ENCODE measurements at places on chromosomes 13 and 19. TPM values are rescaled to one million over a fixed set of nuclear protein-coding genes. Genes with fewer than 3 reads are reported as not detected.
A peak's percentile ranks its signal among the peaks of the same experiment; 100 is the strongest.

- DNase-seq = no peak
Measured at GRCh38 chr13:45873491-45874325, 22.2 kb upstream of the SIAH3 start.

- peak; percentile 70 for DNase-seq
Measured at GRCh38 chr13:76622315-76623040, 263.7 kb downstream of the KCTD12 start.

Gene MYO1F
- polyA plus RNA-seq = 6.6 TPM

- DNase-seq = no peak
Measured at GRCh38 chr13:75938811-75939560, 302.9 kb downstream of the LMO7 start.

Gene VAV1
- 18.9 TPM for polyA plus RNA-seq

Gene ANKRD24
- polyA plus RNA-seq = 0.60 TPM

GRCh38 chr19:13281567-13282291, 131.5 kb downstream of the IER2 start:
- DNase-seq = no peak

Gene ATP4A
- not detected for polyA plus RNA-seq

DNA sequence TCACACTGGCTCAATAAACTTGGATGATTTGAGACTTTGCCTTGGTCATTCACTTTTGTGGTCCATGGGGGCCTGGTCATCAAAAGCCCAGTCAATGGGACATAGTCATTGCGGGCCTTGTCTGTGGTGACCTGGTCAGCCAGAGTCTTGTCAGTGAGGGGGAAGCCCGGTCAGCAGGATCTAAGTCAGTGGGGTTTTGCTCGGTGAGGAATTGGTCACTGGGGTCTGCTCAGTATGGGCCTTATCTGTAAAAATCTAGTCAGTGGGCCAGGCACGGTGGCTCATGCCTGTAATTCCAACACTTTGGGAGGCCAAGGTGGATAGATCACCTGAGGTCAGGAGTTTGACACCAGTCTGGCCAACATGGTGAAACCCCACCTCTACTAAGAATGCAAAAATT, 63.7 kb upstream of the TPM4 start:
- DNase-seq = no peak

DNA sequence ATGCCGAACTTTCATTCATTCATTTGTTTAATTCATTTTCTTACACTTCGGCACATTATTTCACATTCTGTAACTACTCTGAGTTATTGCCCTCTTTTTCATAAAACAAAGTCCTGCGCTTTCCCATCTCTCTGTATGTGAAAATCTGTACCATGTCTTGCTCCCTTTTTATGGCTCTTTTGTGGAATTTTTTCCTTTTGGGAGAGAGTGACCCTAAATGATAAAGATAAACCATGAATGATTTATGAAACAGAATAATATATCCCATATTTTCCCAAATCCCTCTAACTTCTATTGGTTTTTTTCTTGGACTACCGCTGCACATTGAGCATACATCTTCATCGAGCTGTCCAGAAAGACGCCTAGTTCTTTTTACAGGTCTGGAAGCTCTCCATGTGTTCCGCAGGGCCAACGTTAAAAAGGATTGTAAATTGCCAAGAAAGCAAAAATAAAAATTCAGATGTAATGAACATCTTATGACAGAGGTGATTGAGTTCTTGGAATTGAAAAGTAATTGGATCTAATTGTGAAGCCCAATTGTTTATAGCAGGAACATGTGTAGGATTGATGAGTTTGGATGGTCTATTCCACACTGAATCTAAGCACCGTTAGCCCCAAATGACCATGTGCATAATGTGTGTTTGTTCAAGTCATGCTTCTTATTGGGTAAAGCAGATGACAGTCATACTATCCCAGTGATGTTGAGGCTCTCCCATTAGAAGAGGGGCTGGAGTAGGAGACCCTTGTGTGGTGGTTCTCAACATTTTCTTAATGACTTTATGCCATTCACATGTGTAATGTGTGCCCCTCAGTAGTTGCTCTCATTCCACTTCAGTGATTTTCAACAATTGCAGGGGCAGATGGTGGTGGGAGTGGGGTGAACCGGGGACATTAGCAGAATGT, 378.9 kb downstream of the DLEU7 start:
- DNase-seq = no peak

GRCh38 chr13:39297664-39298171, 259.5 kb downstream of the NHLRC3 start:
- DNase-seq = no peak

DNA sequence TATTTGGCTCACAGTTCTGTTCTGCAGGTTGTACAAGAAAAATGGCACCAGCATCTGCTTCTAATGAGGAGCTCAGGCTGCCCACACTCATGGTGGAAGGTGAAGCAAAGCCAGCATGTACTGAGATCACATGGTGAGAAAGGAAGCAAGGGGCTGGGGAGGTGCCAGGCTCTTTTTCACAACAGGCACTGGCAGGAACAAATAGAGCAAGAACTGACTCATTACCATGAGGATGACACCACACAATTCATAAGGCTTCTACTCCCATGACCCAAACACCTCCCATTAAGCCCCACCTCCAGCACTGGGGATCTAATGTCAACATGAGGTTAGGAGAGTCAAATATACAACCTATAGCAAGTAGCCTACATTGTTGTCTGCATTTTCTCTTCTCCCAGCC, 522.6 kb downstream of the RFC3 start:
- no peak for DNase-seq

Gene SHC2
- 1.8 TPM for polyA plus RNA-seq

DNA sequence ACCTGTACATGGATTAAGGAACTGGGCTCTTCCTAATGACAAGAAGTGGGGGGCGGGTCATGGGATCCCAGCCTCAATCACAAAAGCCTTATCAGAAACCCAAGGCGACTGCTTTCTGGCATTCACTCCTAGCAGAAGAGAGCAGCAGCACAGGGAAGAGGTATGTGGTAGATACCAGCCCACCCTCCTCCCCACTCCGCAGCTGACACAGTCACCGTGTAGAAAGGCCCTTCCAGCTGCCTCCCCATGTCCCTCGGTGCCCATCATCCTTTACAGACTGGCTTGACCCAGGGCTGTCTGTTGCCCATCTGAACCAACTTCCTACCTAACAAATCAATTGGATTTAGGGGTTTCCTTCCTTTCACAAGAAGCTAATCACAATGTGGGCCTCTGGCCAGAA, 3.1 kb upstream of the DHRS12 start:
- DNase-seq = no peak

DNA sequence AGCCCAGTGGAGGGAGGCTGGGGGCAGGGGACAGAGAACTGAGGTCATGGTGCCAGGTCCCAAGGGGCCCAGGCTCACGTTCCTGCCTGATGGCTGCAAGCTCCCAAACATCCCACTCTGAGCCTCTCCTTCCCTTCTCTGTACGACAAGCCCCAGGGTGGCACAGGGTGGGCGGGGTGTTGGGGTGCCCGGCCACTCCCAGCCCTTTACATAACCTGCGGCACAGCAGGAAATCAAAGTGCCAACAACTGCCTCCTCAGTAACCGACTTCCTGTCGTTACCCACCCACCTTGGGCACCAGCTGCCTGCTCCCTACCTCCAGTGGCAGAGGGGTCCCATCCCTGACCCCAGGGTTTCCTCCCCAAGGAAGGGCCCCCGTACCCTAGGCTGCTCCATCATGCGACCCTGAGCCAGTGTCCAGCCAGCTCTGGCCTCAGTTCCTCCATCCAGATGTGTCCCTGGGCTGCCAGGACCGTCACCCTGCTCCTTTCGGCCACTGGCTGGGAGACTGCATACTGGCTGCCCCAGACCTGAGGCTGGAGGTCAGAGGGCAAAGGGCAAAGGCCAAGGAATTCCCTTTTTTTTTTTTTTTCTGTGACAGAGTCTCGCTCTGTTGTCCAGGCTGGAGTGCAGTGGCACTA, 27.7 kb upstream of the NFIC start:
- peak; percentile 77 for DNase-seq

Gene SPACA4
- 0.34 TPM for polyA plus RNA-seq

Gene BEST2
- polyA plus RNA-seq = 45.8 TPM

- DNase-seq = no peak
Measured at GRCh38 chr19:30557212-30557611, 185.0 kb downstream of the ZNF536 start.

Gene AP2S1
- polyA plus RNA-seq = 139 TPM

DNA sequence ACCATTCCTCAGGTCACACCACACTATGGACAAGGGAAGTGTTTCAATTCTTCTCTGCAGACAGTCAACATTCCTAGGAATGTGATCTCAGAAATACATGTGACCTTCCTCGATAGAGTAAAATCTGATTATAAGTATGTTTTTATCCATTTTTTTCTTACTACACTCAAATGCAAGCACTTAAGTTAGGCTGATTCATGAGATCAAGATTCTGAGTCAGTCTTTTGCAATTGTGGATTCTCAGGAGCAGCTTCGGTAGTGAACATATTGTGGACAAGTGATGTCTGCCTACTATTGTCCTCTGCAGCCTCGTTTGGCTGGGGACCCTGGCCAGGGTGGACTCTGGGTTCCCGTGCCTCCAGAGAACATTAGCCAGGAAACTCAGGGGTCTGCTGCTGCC, 3.2 kb downstream of the SERPINE3 start:
- DNase-seq = no peak

Gene PARP4
- 47.4 TPM for polyA plus RNA-seq

- DNase-seq = no peak
Measured at GRCh38 chr13:21066946-21067345, 5.6 kb upstream of the LATS2 start.

DNA sequence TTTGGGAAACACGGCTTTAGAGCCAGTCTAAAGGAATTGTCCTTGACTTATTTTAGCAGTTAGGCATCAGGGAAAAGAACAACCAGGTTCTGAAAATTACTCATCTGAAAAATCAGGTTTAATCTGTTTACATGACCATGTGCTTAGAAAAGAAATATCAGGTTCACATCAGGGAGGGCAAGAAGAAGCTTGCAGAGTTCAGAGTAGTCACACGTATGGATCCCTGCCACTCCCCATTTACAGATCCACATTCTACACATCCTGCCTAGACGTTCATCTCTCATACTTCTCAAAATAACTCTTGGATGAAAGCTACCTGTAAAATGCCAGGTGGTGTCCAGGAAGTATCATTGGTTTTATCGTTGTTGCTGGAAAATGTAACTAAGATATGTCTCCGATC, 14.0 kb upstream of the PHF11 start:
- no peak for DNase-seq

Gene RNF17
- polyA plus RNA-seq = not detected

GRCh38 chr19:11496391-11497163, 9.1 kb downstream of the ZNF653 start:
- peak; percentile 88 for DNase-seq

Gene PLA2G4C
- 6.4 TPM for polyA plus RNA-seq

Gene RELB
- polyA plus RNA-seq = 30.0 TPM
